ENCODE measurements at places on chromosomes 4 and X. TPM values are rescaled to one million over a fixed set of nuclear protein-coding genes. Genes with fewer than 3 reads are reported as not detected.

NLGN3 gene
- 0.15 TPM for polyA plus RNA-seq

STPG2 gene
- polyA plus RNA-seq = 0.14 TPM

C4orf36 gene
- polyA plus RNA-seq = 3.4 TPM

GPC4 gene
- 7.2 TPM for polyA plus RNA-seq

QDPR gene
- 90.0 TPM for polyA plus RNA-seq

ASMTL gene
- 35.2 TPM for polyA plus RNA-seq

HSFX2 gene
- polyA plus RNA-seq = 0.37 TPM

ARR3 gene
- not detected for polyA plus RNA-seq

CFAP47 gene
- 0.01 TPM for polyA plus RNA-seq

HS3ST1 gene
- 1.7 TPM for polyA plus RNA-seq

TCEAL2 gene
- polyA plus RNA-seq = 1.7 TPM

FATE1 gene
- polyA plus RNA-seq = not detected

TRIM2 gene
- polyA plus RNA-seq = 13.5 TPM

ZNF595 gene
- 6.7 TPM for polyA plus RNA-seq

ALPK1 gene
- polyA plus RNA-seq = 10.9 TPM

HHIP gene
- polyA plus RNA-seq = 3.8 TPM

MYOZ2 gene
- polyA plus RNA-seq = 0.10 TPM

GRIA3 gene
- 0.77 TPM for polyA plus RNA-seq

ENPP6 gene
- polyA plus RNA-seq = 0.03 TPM

KLHL13 gene
- polyA plus RNA-seq = 1.3 TPM

STAG2 gene
- polyA plus RNA-seq = 35.3 TPM

APOOL gene
- 5.7 TPM for polyA plus RNA-seq

STS gene
- 8.3 TPM for polyA plus RNA-seq

CFP gene
- 7.3 TPM for polyA plus RNA-seq

DOK7 gene
- polyA plus RNA-seq = 2.1 TPM

KLHL34 gene
- polyA plus RNA-seq = 0.02 TPM

MAGEB1 gene
- not detected for polyA plus RNA-seq

KIAA1210 gene
- not detected for polyA plus RNA-seq

ERAS gene
- not detected for polyA plus RNA-seq

YIPF7 gene
- not detected for polyA plus RNA-seq

RNF212 gene
- polyA plus RNA-seq = 4.7 TPM

PNMA5 gene
- not detected for polyA plus RNA-seq

TEC gene
- 0.62 TPM for polyA plus RNA-seq

CD40LG gene
- 0.24 TPM for polyA plus RNA-seq

HSFX4 gene
- polyA plus RNA-seq = not detected

FGF16 gene
- 0.16 TPM for polyA plus RNA-seq

IL2 gene
- polyA plus RNA-seq = not detected

UNC5C gene
- polyA plus RNA-seq = 0.15 TPM

GAGE12F gene
- polyA plus RNA-seq = not detected

VCX2 gene
- polyA plus RNA-seq = not detected

GPRASP2 gene
- 6.0 TPM for polyA plus RNA-seq

LPAR4 gene
- polyA plus RNA-seq = 0.45 TPM

EOLA1 gene
- polyA plus RNA-seq = 18.2 TPM

MGARP gene
- polyA plus RNA-seq = 0.48 TPM

PABPC1L2A gene
- not detected for polyA plus RNA-seq
